ENCODE measurements at places on chromosomes 7 and 10.

DNA sequence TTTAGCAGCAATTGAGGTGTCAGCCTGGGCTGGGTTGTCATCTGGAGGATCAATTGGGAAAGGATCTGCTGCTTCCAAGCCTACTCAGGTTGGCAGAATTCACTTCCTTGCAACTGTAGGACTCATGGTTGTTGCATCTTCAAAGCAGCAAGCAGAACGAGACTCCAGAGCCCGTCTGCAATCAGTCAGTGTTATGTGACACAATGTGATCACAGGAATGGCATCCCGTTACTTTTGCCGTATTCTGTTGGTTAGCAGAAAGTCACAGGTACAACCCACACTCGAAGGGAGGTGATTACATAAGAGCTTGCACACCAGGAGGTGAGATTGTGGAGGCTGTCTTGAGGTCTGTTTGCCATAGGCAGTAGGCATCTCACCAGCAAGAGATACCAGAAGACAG lies 15.4 kb upstream of the LYZL1 start:
- DNase-seq = no peak

DNA sequence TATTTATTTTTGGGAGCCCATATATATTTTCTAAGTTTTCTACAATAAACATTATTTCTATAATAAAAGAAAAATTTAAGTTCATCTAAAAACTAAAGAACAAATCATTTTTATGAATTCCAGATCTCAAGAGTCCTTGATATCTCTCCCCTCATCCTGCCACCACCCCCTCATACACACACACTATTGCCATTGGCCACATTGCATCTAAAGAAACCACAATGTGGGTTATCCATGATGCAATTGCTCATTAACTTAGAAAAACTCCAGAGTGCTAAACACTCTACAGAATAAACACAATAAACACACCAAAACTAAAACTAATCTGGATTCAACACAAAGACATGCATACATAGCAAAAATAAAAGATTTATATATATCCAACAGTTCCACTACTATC lies 37.8 kb downstream of the FAM13C start:
- no peak for DNase-seq

DNA sequence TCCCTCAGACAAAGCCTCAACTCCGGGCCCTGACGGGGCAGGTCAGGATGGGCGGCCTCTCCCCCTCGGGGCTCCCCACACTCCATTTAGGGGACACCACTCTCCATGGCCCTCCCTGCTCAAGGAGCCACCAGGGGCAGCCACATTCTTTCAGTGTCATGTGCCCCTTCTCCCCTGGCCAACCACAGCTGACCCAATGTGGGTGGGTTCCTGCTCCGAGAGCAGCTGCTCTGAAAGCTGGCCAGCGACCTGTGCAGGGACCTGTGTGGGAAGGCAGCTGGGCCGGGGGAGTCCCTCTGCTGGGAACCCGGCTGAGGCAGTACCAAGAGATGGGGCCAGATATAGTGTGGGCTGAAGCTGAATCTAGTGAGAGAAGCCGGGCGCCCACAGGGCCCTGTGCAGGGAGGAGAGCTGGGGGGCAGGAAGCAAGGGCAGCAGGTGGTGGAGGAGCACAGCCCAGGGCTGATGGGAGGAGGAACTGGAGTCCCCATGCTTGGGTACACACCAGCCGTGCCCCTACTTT lies 40.6 kb upstream of the NPFFR1 start:
- no peak for DNase-seq

- DNase-seq = peak; percentile 96
Observed at GRCh38 chr10:110076559-110077318, 69.0 kb downstream of the ADD3 start.

DNA sequence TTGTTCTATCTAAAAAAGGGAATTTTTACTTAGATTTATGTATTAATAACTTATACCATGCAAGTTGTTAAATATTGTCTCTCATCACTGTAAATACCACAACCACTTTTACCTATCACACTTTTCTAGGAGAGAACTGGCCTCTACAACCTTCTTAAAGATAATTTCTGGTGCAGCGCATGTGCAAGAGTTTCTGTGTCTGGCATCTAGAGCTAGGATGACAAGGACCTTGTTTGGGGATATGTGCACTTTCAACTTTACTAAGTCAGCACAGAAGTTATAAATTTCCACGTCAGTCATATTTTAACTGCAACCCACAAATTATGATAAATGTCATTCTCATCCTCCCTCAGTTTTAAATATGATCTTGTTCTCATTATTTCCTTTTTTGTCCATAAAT lies 156.9 kb upstream of the ADCY1 start:
- DNase-seq = no peak

- no peak for DNase-seq
Observed at GRCh38 chr7:126972571-126972970, 280.2 kb downstream of the GRM8 start.

- no peak for DNase-seq
Observed at GRCh38 chr10:70306886-70307520, 23.2 kb upstream of the NPFFR1 start.

- no peak for DNase-seq
Observed at GRCh38 chr7:158444501-158445420, 142.9 kb downstream of the PTPRN2 start.

GRCh38 chr10:71679425-71679824 lies 40.2 kb downstream of the C10orf105 start:
- no peak for DNase-seq

DNA sequence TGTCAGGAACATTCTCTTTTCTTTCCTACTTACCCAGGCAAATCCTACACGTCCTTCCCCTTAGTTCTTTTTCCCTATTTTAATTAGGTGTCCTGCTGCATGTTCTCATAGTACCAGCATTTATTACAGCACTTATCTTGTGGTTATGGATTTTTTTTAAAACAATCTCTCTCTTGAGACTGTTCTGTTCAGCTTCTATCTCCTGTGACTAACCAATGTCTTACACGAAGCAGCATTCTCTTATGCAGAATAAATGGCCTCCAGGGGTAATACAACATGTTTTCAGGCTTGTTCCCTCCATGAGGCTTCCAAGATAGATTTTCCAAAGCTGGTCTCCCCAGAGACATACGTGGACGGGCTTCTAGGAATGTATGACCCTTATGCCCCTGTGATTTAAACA lies 1096.1 kb upstream of the CELF2 start:
- no peak for DNase-seq

All from mammary epithelial cell (primary cell).